ENCODE measurements at places on chromosomes 6 and 20.

GRCh38 chr6:137975188-137975940 lies 108.3 kb downstream of the TNFAIP3 start:
- peak; percentile 46 for ATAC-seq

GRCh38 chr6:42337985-42338743 lies 113.6 kb downstream of the TRERF1 start:
- ATAC-seq, result no peak

DNA sequence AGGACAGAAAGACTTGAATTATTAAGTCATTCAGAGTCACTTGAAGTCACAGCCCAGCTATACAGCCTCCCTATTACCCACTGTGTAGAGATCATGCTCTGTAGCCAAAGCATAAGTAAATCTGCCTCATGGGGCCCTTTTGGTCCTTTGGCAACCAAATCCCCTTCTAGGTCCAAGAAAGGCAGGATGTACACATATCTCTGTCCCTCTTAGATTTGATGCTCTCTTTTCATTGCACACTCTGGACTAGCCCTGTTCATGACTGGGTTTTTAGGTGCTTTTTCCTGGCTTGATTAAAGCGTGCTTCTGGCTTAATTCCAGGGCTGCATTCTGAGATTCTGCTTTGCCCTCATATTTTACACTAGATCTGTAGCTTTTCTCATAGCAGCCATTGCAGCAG lies 296.8 kb downstream of the TENT5A start:
- ATAC-seq, result no peak

GRCh38 chr6:55774286-55775028 lies 100.9 kb downstream of the BMP5 start:
- no peak for ATAC-seq

GRCh38 chr6:166269301-166270039 lies 38.7 kb downstream of the PRR18 start:
- no peak for ATAC-seq

GRCh38 chr20:33281550-33282146 lies 1.4 kb upstream of the BPIFB1 start:
- ATAC-seq, result no peak

DNA sequence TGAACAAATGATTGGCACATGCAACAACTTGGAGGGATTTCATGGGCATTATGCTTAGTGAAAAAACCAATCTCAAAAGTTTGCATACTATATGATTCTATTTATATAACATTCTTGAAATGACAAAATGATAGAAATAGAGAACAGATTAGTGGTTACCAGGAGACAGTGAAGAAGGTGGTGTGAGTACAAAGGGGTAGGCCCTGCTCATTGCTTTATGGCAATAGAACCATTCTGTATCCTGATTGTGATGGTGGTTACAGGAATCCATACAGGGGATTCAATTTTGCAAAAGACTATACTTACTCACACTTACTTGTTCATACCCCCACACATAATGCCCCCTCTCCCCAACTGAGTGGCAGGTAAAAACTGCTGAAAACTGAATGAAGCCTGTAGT lies 30.2 kb upstream of the LAMA4 start:
- no peak for ATAC-seq

GRCh38 chr20:62922451-62922921 lies 3.8 kb downstream of the DIDO1 start:
- ATAC-seq, result no peak

DNA sequence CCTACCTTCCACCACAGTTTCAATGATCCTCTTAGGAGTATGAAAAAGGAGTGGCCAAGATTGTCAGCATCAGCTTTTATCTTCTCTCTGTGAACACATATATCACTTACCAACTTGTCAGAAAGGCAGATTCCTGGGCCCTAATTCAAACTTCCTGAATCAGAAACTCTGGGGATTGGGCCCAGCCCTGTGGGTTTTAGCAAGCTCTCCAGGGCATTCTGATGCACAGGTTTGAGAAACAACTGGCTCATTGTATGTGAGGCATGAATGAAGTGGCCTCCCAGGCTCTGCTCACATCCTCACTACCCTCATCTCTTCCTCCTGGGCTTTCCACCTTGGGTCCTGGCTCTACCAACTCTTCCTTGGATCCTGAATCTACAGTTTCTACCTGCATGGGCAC lies 13.2 kb upstream of the THBD start:
- ATAC-seq, result no peak

DNA sequence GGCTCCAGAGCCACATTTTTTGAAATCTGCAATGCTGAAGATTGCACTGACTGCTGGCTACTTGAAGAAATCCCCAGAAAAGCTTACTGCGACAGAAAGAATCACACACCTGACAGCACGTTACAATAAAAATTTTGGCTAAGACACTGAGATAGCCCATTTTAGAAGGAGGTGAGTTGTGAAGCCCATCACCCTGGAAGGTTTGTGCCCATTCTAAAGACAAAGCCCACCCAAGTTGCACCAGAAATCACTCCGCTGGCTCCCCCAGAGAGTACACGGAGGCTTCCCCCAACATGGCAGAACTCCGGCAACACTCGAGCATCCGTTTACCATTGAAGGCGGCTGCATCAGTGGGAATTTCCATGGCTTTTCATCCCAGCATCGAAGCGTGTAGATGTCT lies 29.4 kb downstream of the LPA start:
- ATAC-seq, result no peak

DNA sequence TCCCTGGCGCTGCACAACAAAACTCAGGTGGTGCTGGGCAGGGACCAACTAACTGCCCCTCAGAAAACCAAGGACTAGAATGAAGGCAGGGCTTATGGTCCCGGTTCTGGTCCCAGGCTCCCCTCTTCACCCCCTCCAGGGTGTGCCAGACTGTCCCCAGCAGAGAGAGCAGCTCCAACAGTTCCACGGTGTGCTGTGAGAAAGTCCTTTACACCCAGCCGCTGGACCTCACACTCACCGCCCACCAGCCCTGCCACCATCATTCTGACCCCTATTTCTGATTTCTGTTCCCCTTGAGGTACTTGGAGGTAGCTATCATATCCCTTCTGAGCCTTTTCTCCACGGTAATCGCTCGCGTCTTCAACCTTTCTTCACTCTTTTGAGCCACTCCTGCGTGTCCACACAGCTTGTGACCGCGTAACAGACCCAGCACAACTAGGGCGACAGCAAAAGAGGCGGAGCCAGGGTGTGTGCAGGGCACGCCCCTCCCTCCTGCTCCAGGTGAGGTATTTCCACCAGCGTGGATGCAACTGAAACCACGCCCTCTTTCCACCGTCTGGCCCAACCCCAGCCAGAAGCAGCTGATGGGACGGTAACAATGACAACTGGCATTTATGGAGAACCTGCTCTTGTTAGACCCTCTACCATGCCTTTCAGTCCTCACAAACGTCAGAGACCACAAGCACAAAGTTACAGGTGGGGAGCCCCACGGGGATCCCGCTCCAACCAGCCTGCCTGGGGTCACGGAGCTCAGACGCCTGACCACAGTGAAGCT lies 2.3 kb downstream of the PXDC1 start:
- ATAC-seq, result no peak

- no peak for ATAC-seq
Observed at GRCh38 chr6:3714768-3715167, 36.7 kb downstream of the PXDC1 start.

- no peak for ATAC-seq
Observed at GRCh38 chr6:466564-466963, 75.0 kb downstream of the IRF4 start.

DNA sequence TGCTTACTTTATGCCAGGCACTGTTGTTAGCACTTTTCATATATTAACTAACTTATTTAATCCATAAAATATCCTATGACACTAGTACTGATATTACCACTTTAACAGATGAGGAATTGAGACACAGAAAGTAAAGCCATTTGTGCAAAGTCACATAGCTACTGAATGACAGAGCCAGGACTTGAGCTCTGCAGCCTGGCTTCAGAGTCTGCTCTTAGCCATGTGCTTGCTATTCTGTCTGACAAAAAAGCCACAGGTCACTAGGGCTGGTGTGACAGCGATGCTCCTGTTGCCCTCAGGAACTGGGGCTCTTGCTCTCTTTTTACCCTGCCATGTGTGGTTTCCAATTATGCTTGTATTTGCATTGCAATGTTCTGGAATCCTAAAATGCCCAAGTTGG lies 44.7 kb upstream of the RNF8 start:
- ATAC-seq, result no peak

- ATAC-seq, result no peak
Observed at GRCh38 chr6:125095580-125096301, 57.8 kb upstream of the TPD52L1 start.

- ATAC-seq, result peak; percentile 63
Observed at GRCh38 chr6:137102851-137103492, 58.2 kb upstream of the IL20RA start.

DNA sequence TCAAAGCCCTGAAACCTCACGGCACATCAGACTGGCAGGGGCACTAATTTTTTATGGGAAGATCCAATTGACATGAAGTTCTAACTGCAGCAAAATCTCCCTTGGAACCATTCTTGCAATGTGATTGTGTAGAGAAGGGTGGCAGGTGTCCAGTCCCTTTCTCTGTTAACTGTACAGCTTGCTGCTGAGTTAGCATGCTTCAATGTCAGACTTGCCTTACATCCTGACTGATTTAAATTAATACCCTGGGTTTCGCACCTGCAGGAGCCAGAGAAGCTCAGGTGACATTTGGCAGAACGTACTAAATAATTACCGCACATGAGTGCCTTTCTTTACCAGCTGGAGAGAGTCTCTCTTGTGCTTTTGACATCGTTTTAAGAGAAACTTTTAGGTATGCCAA lies 123.0 kb downstream of the DOK5 start:
- ATAC-seq, result no peak

DNA sequence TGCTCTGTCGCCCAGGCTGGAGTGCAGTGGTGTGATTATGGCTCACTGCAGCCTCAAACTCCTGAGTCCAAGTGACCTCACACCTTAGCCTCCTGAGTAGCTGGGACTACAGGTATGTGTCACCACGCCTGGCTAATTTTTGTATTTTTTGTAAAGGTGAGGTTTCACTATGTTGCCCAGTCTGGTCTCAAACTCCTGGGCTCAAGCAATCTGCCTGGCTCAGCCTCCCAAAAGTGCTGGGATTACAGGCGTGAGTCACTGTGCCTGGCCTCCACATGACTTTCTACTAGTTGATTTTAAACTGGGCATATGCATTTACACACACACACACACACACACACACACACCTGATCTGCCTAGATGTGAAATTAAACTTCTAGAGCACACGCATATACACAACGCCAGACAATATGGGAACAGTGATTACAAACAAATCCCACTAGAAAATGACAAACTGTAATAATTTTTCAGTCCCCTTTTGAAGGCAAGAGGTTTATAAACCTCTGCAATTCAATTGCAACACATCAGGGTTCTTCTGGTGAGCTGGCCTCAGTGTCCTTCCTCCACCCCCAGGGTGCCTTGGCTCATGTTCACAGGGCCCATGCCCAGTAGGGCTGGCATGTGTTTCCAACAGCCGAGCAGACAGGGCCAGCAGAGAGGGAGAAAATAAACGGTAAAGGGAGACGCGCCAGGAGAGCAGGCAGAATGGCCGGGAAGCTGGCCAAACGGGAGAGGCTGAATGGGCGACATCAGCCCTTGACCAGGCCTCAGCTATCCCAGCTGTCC lies 31.2 kb downstream of the PARD6B start:
- no peak for ATAC-seq

GRCh38 chr6:20909621-20910020 lies 375.4 kb downstream of the CDKAL1 start:
- no peak for ATAC-seq

DNA sequence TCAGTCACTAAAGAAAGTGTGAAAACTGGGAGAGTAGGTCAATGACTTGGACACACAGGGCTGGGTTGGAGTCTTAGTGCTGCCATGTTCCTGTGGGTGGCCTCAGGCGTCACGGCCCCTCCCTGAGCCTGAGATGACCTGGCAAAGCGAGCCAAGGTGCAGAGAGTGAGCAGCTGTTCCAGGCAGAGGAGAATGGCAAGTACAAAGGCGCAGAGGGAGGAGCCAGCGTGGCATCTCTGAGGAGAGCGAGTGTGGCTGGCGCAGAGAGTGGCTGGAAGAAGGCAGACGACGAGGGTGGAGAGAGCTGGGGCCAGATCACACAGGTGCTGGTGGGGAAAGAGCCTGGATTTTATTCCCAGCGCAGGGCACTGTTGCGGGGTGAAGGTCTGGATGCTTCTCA lies 20.6 kb upstream of the CHMP4B start:
- no peak for ATAC-seq

GRCh38 chr6:139757784-139758183 lies 383.3 kb upstream of the CITED2 start:
- ATAC-seq, result no peak

- no peak for ATAC-seq
Observed at GRCh38 chr6:20833881-20834515, 299.7 kb downstream of the CDKAL1 start.

- ATAC-seq, result no peak
Observed at GRCh38 chr6:109595998-109596397, 95.0 kb downstream of the AK9 start.

DNA sequence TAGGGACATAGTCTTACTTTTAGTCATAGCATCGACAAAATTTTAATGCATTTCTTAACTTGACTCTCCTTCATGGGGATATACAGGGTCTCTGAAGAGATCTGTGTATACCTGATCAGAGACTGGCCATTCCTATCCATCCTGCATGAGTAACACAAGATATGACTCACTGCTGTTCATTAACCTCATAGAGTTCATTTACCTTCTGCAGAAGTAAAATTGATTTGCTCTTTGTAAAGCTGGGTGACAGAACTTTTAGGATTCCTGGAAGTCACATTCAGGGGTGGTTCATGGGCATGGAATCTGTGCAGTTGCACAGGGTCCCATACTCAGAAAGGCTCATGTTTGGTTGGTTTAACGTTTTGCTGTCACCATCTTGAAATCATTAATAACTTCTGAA lies 53.2 kb downstream of the PDE7B start:
- ATAC-seq, result no peak

DNA sequence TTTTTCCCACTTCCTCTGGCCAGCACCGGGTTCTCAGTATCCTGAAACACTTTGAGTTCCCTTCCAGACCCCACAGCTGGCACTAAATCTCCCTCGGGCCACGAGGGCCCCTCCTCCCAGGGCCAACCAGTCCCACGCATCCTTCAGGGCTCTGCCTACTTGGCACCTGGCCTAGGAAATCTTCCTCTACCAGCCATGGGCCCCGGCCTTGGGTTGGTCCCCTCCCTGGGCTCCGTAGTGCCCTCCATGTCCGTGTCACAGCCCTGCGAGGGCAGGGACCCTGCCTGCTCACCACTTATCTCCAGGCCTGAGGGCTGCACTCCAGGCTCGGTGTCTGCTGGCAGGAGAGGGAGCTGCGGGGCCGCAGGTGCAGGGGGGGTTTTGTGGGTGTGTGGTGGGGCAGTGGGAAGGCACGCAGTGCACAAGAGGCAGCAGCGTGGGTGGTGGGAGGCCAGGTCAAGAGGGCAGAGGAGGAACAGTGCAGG lies 48.8 kb upstream of the CDH22 start:
- ATAC-seq, result no peak

GRCh38 chr6:113763311-113763766 lies 93.8 kb upstream of the MARCKS start:
- ATAC-seq, result no peak

Measured in activated CD4-positive, CD25-positive, alpha-beta regulatory T cell treated with anti-CD3 and anti-CD28 coated beads, Interleukin-2, amount 50 U/mL, for 24 hours (primary cell).